ENCODE measurements at places on chromosomes 4 and X. TPM values are rescaled to one million over a fixed set of nuclear protein-coding genes. Genes with fewer than 3 reads are reported as not detected.
A peak's percentile ranks its signal among the peaks of the same experiment; 100 is the strongest.

DNA sequence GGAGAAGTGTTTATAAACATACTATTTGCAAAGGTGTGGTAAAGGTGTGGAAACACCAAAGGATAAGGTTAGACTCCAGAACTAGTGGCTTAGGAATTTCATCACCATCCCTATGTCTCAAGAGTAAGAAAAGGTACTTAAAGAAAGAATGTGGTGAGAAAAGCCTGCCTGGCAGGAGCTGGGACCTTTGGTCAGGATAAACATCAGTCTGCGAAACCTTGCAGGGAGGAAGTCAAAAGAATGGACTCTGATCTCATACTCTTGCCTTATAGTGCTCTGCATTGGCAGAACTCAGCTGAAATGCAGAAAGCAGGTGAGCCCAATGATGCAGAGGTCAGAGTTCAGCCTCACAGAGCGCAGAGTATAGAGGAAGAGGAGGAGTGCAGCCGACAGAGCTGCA lies 97.2 kb upstream of the NR3C2 start:
- H3K4me1 ChIP-seq = no peaks in the 10 kb centered on the region
- no peak for DNase-seq
- no peak overlapping the region for H3K4me3 ChIP-seq
- H3K36me3 ChIP-seq = no peaks in the 10 kb centered on the region
- no peak overlapping the region for H3K27ac ChIP-seq

DNA sequence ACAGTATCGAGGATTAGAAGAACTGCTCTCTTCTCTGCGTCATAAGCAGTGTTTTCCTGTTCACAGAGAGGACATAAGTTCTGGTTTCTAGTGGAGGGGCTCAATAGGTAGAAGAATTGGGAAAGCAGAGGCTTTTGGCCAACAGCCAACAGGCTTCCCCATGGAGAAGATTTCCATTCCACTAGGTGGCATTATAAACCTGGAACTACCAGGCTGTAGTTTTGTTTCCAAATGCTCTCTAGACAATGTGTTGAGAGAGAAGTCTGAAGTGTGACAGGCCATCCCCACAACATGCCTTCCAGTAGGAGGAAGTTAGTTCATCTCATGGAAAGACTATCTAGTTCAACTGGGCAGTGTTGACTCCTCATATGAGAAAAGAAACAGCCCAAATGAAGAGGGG lies 63.8 kb upstream of the ANXA10 start:
- H3K36me3 ChIP-seq = no peaks in the 10 kb centered on the region
- no peak overlapping the region for H3K4me3 ChIP-seq
- H3K4me1 ChIP-seq = no peaks in the 10 kb centered on the region
- H3K27ac ChIP-seq = no peak overlapping the region
- no peaks in the 10 kb centered on the region for H3K27me3 ChIP-seq

DNA sequence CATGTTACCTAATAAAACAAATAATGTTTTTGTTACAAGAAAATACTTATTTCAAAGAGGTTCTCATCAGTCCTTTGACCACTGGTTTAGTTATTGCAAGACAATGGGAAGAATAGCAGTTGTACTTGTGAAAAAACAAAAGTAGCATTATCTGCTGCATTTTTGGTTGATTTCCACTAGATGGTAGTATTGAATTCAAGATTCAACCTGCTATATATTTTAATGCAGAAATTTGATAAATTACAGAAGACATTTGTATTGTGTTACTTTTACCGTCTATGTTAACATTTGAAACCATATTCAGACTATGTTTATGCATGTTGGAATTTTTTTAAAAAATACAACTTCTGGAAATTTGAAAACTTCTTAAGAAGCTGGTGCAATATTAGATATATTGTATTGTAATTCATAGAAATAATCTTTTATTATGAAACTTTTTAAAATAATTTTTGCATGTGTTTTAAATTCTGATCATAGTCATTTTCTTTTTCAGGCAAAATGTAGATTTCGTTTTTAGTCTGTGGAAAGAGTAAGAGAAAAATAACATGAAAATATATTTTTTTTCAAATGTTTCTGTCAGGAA lies 56.4 kb downstream of the SPCS3 start:
- H3K36me3 ChIP-seq = no peaks in the 10 kb centered on the region
- no peaks in the 10 kb centered on the region for H3K27me3 ChIP-seq
- no peak overlapping the region for H3K4me3 ChIP-seq
- H3K27ac ChIP-seq = no peak overlapping the region
- DNase-seq = peak; percentile 8

DNA sequence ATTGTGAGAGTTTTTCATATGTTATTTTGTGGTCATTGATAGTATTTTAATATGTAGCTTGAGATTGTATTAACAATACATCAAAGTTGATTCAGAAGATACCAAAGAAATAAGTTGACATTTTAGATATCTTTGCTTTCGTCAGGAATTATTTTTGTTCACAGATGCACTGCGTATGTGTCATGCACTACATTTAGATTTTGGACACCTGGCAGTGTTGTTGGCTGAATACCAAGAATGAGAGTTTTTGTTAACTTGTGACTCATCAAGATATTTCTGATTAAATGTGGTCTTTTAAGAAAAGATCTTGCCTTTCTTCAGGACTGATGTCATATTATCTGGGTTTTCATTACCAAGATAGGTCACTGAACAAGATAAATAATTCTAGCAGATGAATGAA lies 633.4 kb downstream of the CENPC start:
- no peaks in the 10 kb centered on the region for H3K27me3 ChIP-seq
- no peaks in the 10 kb centered on the region for H3K36me3 ChIP-seq
- no peak for DNase-seq
- no peaks in the 10 kb centered on the region for H3K4me1 ChIP-seq

GRCh38 chr4:114782415-114783214 lies 184.0 kb downstream of the UGT8 start:
- H3K27me3 ChIP-seq = no peaks in the 10 kb centered on the region
- no peaks in the 10 kb centered on the region for H3K36me3 ChIP-seq
- H3K27ac ChIP-seq = no peak overlapping the region

GRCh38 chrX:120514236-120514635 lies 45.1 kb upstream of the LAMP2 start:
- H3K4me3 ChIP-seq = no peak overlapping the region
- no peaks in the 10 kb centered on the region for H3K27me3 ChIP-seq
- H3K36me3 ChIP-seq = no peaks in the 10 kb centered on the region
- DNase-seq = peak; percentile 33
- H3K4me1 ChIP-seq = no peaks in the 10 kb centered on the region

DNA sequence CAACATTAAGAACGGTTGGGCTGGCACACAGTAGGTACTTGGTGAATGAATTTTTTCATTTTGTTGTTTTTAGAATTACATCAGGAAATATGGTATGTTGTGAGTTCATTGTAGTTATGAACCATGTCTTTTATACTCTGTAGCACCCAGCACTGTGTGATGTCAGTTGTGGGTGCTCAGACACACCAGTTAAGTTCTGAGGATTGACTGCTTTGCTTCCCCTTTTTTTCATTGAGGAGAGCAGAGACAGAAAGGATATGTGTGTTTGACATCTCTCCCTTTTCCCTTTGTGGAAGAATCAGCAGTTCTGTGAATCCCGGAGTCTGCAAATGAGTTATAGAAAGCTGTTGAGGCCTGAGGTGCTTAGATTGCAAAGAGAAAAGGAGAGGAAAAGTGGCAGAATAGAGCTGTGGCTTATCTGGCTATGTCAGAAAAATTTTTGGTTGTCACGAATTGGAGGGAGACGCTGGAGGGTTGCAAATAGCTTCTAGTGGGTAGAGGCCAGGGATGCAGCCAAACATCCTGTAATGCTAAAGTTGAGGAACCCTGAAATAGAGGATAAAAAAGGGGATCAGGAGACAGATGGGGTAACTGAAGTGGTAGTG lies 13.1 kb downstream of the SMAD1 start:
- peaks cover 2% of the 10 kb centered on the region for H3K4me1 ChIP-seq
- DNase-seq = no peak
- no peak overlapping the region for H3K4me3 ChIP-seq
- no peaks in the 10 kb centered on the region for H3K27me3 ChIP-seq

GRCh38 chrX:22739276-22739675 lies 260.5 kb upstream of the DDX53 start:
- H3K27ac ChIP-seq = no peak overlapping the region
- no peak overlapping the region for H3K4me3 ChIP-seq
- H3K27me3 ChIP-seq = no peaks in the 10 kb centered on the region
- H3K4me1 ChIP-seq = no peaks in the 10 kb centered on the region
- no peaks in the 10 kb centered on the region for H3K36me3 ChIP-seq
- no peak for DNase-seq

GRCh38 chr4:70997546-70997945 lies 4.1 kb downstream of the DCK start:
- no peak overlapping the region for H3K27ac ChIP-seq
- peaks cover 7% of the 10 kb centered on the region for H3K4me1 ChIP-seq
- H3K4me3 ChIP-seq = no peak overlapping the region
- no peak for DNase-seq
- peaks cover 42% of the 10 kb centered on the region for H3K36me3 ChIP-seq

- no peaks in the 10 kb centered on the region for H3K27me3 ChIP-seq
- no peak overlapping the region for H3K4me3 ChIP-seq
- no peak overlapping the region for H3K27ac ChIP-seq
These were observed 83.7 kb downstream of the FREM3 start for GRCh38 chr4:143616771-143617170.

TRMT44 gene
- polyA plus RNA-seq = 6.0 TPM

HTT gene
- polyA plus RNA-seq = 11.3 TPM

DNA sequence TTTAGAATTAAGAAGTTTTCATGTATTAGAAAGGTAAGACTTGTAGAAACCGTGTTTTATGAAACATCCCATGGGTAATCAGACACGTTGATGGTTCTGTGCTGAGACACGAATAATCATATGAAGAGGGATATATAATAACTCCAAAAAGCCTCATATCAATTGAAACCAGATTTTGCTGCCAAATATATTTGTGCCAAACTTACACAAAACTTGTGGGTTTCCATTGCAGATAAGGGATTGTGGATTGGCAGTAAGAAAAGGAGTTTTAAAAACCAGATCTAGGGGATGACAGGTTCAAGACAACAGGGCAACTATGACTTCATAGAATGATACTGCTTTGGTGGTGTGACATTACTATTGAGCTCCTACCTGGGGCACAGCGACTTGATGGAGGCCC lies 616.1 kb downstream of the BCOR start:
- H3K27me3 ChIP-seq = peaks cover 42% of the 10 kb centered on the region
- peaks cover 4% of the 10 kb centered on the region for H3K4me1 ChIP-seq
- no peak overlapping the region for H3K4me3 ChIP-seq
- H3K36me3 ChIP-seq = no peaks in the 10 kb centered on the region
- DNase-seq = no peak

DNA sequence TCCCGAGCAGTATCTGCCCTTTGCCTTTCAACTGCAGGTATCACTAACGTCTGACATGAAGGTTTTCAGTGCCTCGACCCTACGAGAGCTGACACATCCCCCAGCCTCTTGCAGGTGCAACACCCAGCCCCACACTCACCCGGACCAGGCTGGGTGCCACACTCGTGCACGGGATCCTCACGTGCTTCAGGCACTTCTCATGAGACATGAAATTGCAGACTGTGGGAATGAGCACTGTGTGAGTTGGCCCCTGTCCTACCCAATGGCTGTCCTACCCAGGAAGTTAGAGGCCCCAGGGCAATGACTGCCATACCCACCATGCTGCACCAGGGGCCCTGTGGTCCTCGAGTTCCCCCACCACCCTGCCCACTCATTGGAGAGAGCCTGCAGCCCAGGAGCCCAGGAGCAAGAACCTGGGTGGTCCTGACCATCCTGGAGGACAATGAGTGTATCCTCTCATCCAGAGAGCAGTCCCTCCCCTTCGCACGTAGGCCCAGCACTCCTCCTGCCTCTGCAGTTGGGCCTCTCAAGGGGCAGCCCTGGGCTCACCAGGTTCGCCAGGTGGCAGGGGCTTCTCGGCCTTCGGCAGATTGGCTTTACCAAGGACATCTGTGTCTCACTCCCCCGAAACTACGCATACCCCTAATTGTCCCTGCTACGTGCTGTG lies 2.4 kb downstream of the DGKQ start:
- no peaks in the 10 kb centered on the region for H3K27me3 ChIP-seq
- H3K27ac ChIP-seq = no peak overlapping the region
- H3K36me3 ChIP-seq = peaks cover 8% of the 10 kb centered on the region
- no peak for DNase-seq
- H3K4me3 ChIP-seq = no peak overlapping the region
